Epithelial cell of alveolus of lung (primary cell): ENCODE measurements at places on chromosomes 16 and 17. TPM values are rescaled to one million over a fixed set of nuclear protein-coding genes. Genes with fewer than 3 reads are reported as not detected.

TEX14 gene
- total RNA-seq = under 0.01 TPM in 1 of 2 replicates, not detected in the other

TCAP gene
- total RNA-seq = under 0.01 and 0.24 TPM in 2 replicates

CDK3 gene
- total RNA-seq = 0.78 and 3.7 TPM in 2 replicates

CCL17 gene
- not detected in 2 replicates for total RNA-seq

C17orf50 gene
- total RNA-seq = not detected in 2 replicates

CCDC200 gene
- not detected in 2 replicates for total RNA-seq

XAF1 gene
- total RNA-seq = 0.64 and 10.9 TPM in 2 replicates

KRT36 gene
- total RNA-seq = not detected in 2 replicates

KRTAP2-1 gene
- not detected in 2 replicates for total RNA-seq

CPHXL gene
- not detected in 2 replicates for total RNA-seq

MPV17L gene
- 0.26 TPM in 1 of 2 replicates, not detected in the other for total RNA-seq

MLST8 gene
- total RNA-seq = 38.7 and 61.3 TPM in 2 replicates

KRTAP1-1 gene
- total RNA-seq = not detected in 2 replicates

TMC7 gene
- 0.26 TPM in 1 of 2 replicates, not detected in the other for total RNA-seq

RHBDF1 gene
- 28.1 and 42.7 TPM in 2 replicates for total RNA-seq

CCDC40 gene
- total RNA-seq = 0.91 and 2.8 TPM in 2 replicates

ICAM2 gene
- 7.4 and 11.9 TPM in 2 replicates for total RNA-seq

ABCC11 gene
- not detected in 2 replicates for total RNA-seq

KRTAP3-2 gene
- total RNA-seq = not detected in 2 replicates

KRTAP9-8 gene
- total RNA-seq = not detected in 2 replicates

CPNE7 gene
- total RNA-seq = 20.0 and 46.3 TPM in 2 replicates

TBC1D3C gene
- total RNA-seq = not detected in 2 replicates

IRX5 gene
- 1.3 TPM in 1 of 2 replicates, not detected in the other for total RNA-seq

PRAC1 gene
- not detected in 2 replicates for total RNA-seq

PCTP gene
- 17.6 and 32.1 TPM in 2 replicates for total RNA-seq

CNOT1 gene
- total RNA-seq = 73.4 and 83.1 TPM in 2 replicates

SPATA22 gene
- 0.52 TPM in 1 of 2 replicates, not detected in the other for total RNA-seq

LPO gene
- total RNA-seq = not detected in 2 replicates

ASPHD1 gene
- 6.5 and 9.8 TPM in 2 replicates for total RNA-seq

RNF222 gene
- total RNA-seq = not detected in 2 replicates

CLEC10A gene
- not detected in 2 replicates for total RNA-seq

HAGHL gene
- total RNA-seq = 10.6 and 14.7 TPM in 2 replicates

MYO15A gene
- 0.26 and 1.6 TPM in 2 replicates for total RNA-seq

TBC1D3H gene
- total RNA-seq = not detected in 2 replicates

MYH8 gene
- total RNA-seq = 0.88 TPM in 1 of 2 replicates, not detected in the other

TM4SF5 gene
- not detected in 2 replicates for total RNA-seq

TP53TG3 gene
- not detected in 2 replicates for total RNA-seq

KREMEN2 gene
- 1.2 TPM in 1 of 2 replicates, not detected in the other for total RNA-seq

CDH13 gene
- 27.8 and 77.7 TPM in 2 replicates for total RNA-seq

FOXN1 gene
- total RNA-seq = not detected in 2 replicates

SPNS2 gene
- 0.26 TPM in 1 of 2 replicates, not detected in the other for total RNA-seq

KRTAP2-2 gene
- total RNA-seq = not detected in 2 replicates

FBXW10B gene
- total RNA-seq = 0.13 TPM in 1 of 2 replicates, not detected in the other

GSG1L2 gene
- not detected in 2 replicates for total RNA-seq

ASGR2 gene
- not detected in 2 replicates for total RNA-seq

EXOC7 gene
- 39.0 and 57.3 TPM in 2 replicates for total RNA-seq

APOBR gene
- not detected in 2 replicates for total RNA-seq

SPN gene
- total RNA-seq = not detected in 2 replicates

TMEM220 gene
- total RNA-seq = 1.4 and 8.9 TPM in 2 replicates

ITGB3 gene
- total RNA-seq = 10.9 and 93.0 TPM in 2 replicates
